Effector CD8-positive, alpha-beta T cell (primary cell): ENCODE measurements at places on chromosomes 12 and 14.

- DNase-seq, result no peak
Measured at GRCh38 chr14:75042035-75042434, 9.2 kb downstream of the MLH3 start.

DNA sequence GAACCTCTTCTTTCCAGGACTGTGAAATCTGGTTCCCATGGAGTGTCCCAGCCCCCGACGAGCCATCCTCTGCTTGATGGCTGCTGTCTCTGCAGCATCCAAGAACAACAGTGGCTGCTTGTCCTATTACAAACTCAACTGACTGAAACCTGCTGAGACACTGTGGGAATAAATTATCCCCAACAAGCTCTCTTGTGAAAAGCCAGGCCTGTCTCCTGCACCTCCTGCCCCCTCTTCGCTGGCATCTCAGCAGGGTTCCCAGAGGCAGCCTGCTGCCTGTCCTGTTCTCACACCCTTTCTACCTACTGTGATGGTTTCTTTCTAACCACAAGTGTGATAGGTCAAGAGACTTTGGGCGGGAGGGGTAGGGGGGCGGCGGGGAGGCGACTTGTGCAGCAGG is 180.2 kb downstream of the TSPAN9 start:
- DNase-seq, result no peak

DNA sequence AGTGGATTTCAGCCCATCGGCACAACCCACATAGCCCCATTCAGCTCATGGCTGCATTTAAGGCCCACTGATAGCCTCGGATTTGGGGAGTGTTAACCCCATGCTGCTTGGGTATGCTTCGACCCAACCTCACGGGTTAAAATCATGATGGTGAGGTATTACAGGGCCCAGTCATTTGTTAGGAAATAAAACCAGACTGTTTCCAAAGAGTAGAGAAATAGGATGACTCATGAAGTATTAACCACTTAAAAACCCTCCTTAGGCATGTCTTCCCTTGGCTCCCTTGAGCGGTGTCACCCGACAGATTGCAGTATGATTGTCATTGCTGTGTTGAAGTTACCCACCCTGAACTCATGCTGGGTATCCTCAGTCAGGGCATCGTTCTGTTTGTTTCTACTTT is 289.1 kb downstream of the CACNA1C start:
- DNase-seq, result no peak

DNA sequence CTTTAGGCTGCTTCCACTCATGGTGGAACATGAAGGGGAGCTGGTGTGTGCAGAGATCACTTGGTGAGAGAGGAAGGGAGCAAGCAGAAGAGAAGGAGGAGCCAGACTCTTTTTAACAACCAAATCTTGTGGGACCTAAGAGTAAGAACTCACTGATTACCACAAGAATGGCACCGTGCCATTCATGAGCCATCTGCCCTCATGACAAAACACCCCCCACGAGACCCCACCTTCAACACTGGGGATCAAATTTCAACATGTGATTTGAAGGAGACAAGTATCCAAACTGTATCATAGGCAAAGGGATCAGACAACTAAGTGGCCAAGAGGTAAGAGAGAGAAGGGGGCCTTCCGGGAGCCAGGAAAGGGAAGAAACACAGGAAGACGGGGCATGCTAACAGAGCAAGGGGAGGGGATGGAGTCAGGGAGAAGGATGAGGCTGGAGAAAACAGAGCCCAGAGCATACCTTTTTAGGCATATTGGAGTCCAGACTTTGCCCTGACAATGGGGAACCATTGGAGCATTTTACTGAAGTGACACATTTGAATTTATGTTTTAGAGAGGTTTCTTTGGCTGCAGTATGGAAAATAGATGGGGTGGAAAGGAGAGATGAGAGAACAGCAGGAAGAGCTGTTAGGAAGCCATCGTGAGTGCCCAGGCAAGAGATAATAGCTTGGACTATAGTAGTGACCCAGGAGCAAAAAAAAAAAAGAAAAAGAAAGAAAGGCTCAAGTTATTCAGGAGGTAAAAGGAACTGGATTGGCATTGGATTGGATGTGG is 204.4 kb upstream of the NUDT4 start:
- no peak for DNase-seq

GRCh38 chr14:101884934-101885576 is 79.3 kb upstream of the DYNC1H1 start:
- DNase-seq, result no peak

GRCh38 chr12:109084425-109084824 is 8.8 kb downstream of the ALKBH2 start:
- DNase-seq, result no peak

GRCh38 chr12:128940974-128941373 is 87.7 kb downstream of the GLT1D1 start:
- no peak for DNase-seq

DNA sequence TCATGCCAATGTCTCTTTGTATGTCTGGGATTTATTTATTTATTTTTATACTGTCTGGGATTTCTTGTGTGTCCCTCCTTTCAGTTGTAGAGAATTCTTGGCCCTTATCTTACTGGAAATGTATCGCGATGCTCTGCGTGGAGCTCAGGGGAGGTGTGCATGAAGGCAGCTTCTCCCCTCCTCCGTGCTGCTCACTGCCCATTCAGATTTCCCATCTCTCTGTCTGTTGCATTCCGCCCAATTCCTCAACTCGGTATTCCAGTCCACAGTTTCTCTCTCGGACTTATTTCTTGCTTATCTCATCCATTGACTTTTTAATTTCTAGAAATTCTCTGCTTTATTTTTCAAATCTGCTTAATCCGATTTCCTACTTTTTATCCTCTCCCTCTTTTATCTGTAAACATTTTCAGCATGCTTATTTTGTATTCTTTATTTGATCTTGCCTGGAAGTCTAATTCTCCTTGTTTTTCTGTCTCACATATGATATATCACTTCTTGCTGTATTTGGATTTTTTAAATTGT is 93.2 kb downstream of the FBXW8 start:
- DNase-seq, result no peak

DNA sequence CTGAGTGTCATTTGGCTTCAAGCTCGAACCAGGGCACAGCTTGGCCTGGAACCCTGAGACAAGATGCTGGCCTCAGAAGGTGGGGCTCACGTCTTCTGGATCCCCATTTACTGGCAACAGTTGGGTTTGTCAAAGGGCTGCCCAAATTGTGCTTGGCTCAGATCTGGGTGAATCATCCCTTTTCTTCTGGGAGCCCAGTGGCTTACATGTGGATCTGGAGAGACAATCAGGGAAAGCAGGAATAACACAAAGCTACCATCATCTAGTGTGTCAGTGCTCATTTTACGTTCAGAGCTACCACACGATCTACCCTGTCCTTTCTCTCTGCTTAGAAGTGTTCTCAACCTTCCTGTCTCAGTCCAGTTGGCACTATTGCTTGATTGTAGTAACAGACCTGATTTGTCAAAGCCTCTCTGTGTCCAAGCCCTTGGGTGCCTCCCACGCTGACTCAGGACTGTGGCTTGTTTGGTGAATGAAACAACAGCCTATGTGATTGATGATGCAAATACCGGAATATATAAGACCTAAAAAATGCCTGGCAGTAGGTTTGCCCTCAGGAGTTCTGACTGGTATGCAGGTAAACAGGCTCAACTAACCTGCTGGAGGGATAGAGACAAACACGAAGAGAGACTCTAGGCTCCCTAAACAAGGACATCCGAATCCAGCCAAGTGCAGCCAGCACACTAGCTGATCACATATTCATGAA is 974.3 kb downstream of the VRK1 start:
- DNase-seq, result no peak

DNA sequence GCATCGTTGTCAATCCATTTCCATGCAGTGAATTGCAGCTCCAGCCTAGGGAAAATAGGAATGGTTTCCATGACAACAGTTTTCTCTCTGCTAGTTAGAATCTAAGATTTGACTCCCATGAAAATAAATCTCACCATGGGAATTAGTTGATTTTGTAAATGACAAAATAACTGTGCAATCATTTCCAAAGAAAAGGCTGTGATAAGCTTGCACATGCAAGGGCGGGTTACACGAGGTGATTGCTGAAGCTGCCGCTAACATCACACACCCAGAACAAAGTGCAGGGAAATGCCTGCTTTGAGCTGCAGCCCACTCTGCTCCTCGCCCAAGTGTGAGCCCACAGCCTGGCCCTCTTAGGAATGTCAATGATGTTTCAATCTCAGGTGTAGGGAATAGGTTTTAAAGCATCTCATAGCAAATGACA is 53.8 kb downstream of the TRIM9 start:
- no peak for DNase-seq

DNA sequence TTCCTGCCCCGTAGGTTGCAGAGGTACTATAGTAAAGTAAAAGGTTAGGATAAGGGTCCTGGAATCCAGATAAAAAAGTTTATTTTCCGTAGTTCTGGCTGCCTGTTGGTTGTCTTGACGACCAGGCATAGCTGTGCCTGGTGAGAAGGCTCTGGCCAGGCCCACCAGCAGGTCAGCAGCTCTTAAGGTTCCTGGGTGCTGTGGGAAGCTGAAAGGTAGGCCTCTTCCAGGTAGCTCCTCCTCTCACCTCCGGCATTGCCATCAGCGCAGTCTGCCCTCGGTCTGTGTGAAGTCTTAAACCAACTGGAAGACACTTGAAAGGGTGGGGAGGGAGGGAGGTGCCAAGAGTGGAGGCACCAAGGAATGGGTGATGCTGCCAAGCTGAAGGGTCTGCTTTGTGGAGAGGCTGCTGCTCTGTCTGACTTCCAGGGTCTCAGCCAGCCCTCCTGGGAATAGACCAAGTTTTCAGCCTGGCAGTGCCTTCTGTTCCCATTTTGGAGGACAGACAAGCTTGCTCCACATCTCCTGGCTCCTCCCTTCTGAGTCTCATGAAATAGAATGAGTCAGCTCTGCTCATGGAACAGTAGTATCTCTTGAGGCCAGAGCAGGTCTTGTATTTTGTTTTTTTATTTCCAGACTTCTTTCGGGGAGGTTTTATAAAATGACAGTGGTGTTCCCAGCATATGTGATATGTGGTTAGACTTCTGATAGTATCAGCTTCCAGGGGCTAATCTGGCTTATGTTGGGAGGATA is 5.2 kb upstream of the ACADS start:
- DNase-seq, result no peak

DNA sequence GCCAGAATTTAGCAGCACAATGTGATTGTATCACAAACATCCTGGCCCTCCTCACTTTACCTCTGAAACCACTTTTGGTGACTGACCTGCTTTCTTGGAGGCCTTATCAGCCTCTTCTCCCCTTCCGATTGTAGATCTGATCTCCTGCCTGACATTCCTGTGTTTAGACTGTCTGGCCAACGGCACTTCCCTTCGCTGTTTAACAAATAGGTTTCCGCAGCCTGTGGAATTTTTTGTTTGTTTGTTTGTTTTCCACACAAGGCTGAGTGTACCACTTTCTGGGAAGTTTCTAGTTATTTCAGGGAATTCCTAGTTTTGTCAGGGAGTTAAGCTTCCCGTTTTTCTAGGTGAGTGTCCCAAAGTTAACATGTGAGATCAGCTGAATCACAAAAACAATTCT is 65.9 kb upstream of the CDKN3 start:
- DNase-seq, result no peak

DNA sequence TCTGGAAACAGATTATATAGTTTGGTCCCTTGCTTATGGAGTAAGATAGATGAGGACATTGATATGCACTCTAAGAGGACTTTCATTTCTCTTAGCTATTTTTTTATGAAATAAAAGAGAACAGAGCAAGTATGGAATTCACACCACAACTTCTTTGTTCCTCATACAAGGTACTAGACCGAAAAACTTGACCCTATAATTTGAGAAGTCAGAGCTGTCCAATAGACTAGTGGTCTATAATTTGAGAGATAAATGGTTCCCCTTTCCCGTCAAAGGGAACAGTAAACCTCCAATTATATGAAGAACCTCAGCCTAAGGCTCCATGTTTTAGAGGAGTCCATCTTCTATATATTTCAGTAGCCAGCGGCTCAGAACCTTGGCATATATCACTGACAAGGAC is 58.5 kb upstream of the HIF1A start:
- no peak for DNase-seq

DNA sequence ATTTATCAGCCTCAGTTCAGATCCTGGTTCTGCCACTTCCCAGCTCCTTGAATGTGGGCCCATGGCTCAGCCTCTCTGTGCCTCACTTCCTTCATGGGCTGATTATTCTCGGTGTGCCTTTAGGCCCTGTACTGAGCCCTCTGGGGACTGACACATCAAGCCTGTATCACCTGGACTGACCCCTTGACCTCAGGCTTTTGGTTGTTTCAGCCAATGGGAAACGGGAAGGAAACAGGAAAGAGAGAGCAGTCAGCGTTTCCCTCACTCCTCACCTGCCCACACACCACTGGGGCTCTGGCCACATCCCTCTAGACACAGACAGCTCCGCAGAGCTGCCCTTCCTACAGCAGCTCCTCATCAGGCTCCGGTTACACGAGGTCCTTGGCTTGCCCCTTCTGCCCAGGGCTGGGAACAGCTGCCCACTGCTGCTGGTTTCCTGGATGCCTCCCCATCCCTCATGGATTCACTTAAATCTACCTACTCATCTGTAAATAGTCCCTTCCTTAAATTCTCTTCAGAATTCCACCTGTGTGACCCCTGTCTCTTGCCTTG is 37.0 kb upstream of the ITPR2 start:
- DNase-seq, result no peak

GRCh38 chr12:12721176-12721751 is 4.1 kb downstream of the CDKN1B start:
- no peak for DNase-seq

- no peak for DNase-seq
Measured at GRCh38 chr14:54672688-54673087, 105.8 kb downstream of the SAMD4A start.

DNA sequence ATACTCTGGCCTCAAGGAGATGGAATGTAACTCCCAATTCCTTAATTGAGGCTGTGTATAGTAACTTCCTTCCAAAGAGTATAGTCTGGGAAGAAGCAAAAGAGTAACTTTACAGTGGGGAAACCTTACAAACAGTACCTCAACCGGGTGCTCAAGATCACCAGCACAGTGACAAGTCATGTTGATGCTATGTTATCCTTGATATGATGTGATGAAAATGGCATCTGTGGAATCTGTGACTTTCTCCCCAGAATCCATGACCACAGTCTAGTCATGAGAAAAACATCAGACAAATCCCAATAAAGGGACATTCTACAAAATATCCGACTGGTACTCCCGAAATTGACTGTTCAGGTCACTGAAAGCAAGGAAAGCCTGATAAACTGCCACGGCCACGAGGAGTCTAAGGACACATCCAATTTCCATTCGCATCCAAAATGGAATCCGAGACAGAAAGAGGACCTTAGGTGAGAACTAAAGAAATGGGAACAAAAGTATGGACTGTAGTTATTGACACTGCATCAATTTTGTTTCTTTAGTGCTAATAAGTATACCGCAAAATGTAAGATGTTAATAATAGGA is 97.3 kb upstream of the FRMD6 start:
- no peak for DNase-seq

DNA sequence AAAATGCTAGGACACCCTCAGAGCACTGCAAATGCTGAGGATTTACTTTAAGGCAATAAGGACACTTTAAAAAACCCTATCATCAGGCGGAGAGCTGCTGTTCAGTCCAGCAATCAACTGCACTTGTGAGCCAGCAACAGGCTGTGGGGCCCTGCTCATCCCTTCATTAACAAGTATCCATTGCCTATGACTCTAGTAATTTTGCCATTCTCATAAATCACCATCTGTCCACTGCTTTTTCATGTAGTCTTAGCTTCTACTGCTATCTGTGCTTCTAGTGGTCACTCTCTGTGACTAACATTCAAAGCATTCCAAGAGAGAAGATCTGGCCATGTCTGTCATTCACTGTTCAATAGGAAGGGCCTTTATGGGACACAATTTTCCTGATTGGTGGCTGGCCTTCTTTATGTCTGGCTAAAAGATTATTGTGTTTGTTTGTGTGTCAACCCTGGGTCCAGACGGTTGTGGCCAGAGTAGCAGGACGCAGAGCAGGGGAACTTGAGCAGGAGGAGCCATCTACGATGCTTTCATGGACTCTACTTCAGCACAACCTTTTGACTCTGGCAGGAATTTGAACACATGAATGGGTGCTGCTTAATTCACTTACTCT is 3.6 kb upstream of the KRAS start:
- DNase-seq, result no peak
